NCI-H2081 treated with DMSO at 0.1 percent for 48 hours (cell line): ENCODE measurements at places on chromosomes 7 and 10.

- DNase-seq = no peak
Observed at GRCh38 chr7:122018032-122018431, 126.0 kb downstream of the AASS start.

- no peak for DNase-seq
Observed at GRCh38 chr7:157923903-157924630, 587.3 kb downstream of the DNAJB6 start.

GRCh38 chr10:87177-88080, 38.3 kb upstream of the TUBB8 start:
- DNase-seq = no peak

- no peak for DNase-seq
Observed at GRCh38 chr7:94874036-94874785, 33.2 kb upstream of the PPP1R9A start.

DNA sequence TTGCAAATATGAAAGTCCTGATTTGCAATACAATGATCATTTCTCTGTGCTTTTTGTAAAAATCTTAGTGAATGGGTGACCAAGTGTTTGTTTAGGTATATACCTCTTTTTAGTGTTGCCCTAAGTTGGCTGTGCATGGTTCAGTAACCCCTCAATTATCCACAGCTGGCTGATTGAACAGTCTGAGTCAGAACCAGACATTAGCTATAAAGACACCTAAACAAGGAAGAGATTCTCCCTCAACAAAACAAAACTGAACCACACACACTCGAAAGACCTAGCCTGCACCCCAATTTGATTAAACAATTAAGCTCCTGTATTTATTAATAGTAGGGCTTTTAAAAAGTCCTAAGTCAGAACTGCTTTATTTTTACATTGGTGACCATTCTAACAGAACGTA, 2.8 kb downstream of the RSBN1L start:
- no peak for DNase-seq

DNA sequence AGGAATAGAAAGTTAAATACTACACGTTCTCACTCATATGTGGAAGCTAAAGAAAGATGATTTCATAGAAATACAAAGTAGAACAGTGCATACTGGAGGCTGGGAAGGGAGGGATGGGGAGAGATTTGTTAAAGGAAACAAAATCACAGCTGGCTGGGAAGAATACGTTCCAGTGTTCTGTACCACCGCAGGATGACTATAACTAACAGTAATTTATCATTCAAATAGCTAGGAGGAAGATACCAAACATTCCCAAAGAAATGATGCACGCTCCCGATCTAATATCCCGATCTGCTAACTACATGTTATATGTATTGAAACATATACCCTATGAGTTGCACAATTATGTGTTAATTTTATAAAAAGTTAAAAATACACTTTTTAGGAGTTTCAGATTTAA, 162.3 kb downstream of the ZMYND11 start:
- no peak for DNase-seq

- DNase-seq = no peak
Observed at GRCh38 chr10:51422311-51423120, 276.9 kb downstream of the CSTF2T start.

GRCh38 chr10:34539533-34540315, 275.4 kb downstream of the PARD3 start:
- DNase-seq = no peak

GRCh38 chr10:22022257-22023032, 18.9 kb upstream of the DNAJC1 start:
- no peak for DNase-seq

- no peak for DNase-seq
Observed at GRCh38 chr10:124091646-124092249, 1.6 kb downstream of the CHST15 start.

- no peak for DNase-seq
Observed at GRCh38 chr7:132518839-132519173, 57.5 kb downstream of the PLXNA4 start.

DNA sequence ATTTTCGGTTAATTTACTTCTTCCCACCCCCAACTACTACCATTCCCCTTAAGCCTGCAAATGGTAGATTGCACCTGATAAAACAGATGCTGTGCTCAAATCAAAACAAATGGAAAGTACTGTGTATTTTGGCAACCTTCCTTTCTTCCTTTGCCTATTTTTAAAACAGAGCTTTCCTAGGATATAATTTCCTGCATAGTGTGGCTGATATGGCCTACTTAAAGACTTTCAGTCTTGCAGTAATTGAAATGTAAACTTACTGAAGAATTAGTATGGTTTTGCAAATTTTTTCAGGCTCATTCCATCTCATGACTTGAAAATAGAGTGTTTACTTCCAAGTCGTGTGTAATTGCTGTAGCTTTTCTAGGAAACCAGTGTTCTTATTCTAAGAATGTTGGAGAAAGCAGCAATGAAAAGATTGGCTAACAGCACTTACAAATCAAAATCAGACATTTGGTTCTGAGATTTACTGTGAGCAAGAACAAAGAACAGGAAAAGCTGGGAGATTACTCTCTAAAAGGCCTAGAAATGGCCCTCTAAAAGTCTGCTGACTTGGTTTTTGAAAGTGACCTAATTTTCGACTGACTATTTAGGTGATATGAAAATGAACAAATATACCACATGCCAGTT, 52.0 kb downstream of the REEP3 start:
- DNase-seq = peak; percentile 65

GRCh38 chr7:31251441-31251840, 89.1 kb downstream of the NEUROD6 start:
- no peak for DNase-seq

DNA sequence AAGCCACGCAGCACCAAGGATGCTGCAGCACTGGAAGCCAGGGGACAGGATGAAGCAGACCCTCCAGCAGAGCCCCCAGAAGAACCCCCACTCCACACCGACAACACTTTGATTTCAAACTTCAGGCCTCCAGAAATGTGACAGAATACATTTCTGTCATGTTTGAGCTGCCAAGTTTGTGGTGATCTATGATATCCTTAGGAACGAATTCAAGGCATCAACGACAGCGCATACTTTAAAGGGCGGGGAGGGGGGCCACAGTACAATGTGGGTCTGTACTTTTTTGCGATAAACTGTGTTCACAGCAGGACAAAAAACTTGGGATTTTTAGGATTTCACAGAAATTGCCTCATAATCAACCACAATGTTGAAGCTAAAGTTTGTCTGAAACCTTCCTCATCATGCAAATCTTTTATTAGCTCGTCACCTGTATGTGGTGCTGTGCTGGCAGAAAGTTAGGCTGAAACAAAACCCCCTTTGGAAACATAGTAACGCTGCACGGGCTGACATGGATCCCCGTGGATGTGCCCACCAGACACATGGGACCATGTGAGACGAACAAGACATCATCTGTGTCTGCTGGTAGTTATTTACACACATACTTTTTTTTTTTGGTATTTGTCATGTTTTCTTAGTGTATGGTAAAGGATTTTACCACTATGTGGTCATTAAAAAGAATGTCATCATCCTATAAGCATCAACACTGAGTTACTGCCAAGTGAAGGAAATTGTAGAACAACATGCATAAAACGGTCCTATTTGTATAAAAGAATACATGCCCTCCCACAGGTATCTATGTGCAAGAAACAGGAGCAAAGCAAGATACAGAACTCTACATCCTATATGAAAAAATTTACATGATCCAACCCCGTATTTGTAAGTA, 113.3 kb upstream of the AFAP1L2 start:
- DNase-seq = no peak

DNA sequence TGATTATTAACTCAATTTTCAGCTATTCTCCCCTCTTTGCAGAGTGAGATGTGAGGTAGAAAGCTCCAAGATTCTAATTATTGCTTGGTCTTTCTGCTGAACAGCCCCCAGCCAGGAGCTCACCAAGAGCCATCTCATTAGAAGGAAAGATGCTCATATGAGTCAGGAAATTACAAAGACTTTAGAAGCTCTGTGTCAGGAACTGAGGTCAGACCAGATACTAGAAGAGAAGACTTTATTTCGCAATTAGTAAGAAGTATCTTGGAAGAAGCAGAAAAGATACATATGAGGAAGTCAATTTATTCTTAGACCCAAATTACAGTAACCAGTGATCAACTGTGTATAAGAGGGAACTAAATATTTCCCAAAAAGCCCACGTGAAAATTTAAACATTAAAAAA, 626.9 kb downstream of the ZWINT start:
- DNase-seq = no peak

GRCh38 chr7:40570223-40570622, 435.4 kb downstream of the SUGCT start:
- DNase-seq = no peak

- DNase-seq = peak; percentile 90
Observed at GRCh38 chr7:83162402-83163256, at the start of gene PCLO. TSS of gene PCLO (minus strand) at chr7:83162884. CDS start at chr7:83162592, 292 bp downstream.

- no peak for DNase-seq
Observed at GRCh38 chr7:94602181-94602580, 53.8 kb downstream of the SGCE start.

- DNase-seq = no peak
Observed at GRCh38 chr7:44541028-44541869, at the start of gene NPC1L1. TSS of gene NPC1L1 (minus strand) at chr7:44541330. CDS start at chr7:44541259, 71 bp downstream.

- no peak for DNase-seq
Observed at GRCh38 chr10:86343761-86344160, 22.8 kb downstream of the GRID1 start.

DNA sequence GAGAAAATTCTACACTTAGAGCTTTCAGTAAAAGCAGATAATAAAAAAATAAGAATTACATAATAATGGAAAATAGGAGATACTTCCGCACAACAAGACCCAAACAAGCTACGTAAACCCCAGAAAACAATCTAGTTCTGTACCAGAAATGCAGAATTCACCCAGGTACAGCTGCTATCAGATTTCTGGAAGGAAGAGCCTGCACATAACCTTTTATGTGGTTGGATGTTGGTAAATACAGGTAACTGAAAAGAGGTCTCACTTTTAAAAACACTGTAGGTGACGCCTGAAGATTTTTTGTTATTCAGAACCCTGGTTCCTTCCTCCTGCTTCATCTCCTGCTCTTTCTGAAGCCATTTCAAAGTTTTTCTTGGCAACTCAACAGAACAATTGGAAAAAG, 29.9 kb downstream of the PANK1 start:
- no peak for DNase-seq

DNA sequence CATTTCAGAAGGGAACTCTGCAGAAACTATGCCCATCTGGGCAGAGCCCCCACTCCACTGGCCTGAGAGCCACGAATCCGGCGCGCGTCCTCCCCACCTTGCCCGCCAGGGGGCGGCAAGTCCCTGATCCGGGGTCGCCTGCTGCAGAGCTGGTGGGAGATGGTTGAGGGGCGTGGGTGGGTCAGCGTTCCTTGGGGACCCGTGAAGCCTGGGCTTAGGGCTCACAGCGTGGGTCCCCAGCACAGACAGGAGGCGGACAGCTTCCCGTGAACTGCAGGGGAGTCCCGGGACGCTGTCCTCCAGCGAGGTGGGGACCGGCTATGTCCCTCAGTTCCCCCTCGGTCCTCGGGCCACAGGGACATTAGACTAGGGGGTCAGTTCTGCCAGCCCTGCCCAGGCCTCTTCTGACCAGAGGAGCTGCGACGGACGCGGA, 585 bp upstream of the POP7 start:
- no peak for DNase-seq

DNA sequence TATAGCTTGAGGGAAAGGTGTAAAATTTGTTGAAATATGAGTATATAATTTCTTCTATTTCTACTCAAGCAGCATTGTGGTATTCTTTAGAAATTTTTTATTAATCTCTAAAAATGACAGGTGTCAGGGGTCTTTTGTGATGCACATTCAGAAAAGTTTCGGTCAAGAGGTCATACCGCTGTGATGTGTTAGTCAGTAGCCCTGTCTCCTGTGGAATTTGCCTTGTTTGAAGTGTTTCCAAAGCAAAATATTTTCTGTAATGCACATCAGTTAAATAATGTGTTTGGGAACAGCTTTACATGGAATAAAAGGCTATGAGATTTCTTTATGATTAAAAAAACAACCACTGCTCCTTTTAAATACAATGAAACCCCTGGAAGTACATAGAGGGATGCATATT, 35.8 kb downstream of the FOXP2 start:
- DNase-seq = no peak

GRCh38 chr7:150994141-150994837, 3.5 kb downstream of the NOS3 start:
- DNase-seq = no peak

GRCh38 chr10:123331438-123331837, 177.2 kb downstream of the BUB3 start:
- no peak for DNase-seq

GRCh38 chr10:14667280-14667679, 107.4 kb downstream of the FAM107B start:
- DNase-seq = no peak

DNA sequence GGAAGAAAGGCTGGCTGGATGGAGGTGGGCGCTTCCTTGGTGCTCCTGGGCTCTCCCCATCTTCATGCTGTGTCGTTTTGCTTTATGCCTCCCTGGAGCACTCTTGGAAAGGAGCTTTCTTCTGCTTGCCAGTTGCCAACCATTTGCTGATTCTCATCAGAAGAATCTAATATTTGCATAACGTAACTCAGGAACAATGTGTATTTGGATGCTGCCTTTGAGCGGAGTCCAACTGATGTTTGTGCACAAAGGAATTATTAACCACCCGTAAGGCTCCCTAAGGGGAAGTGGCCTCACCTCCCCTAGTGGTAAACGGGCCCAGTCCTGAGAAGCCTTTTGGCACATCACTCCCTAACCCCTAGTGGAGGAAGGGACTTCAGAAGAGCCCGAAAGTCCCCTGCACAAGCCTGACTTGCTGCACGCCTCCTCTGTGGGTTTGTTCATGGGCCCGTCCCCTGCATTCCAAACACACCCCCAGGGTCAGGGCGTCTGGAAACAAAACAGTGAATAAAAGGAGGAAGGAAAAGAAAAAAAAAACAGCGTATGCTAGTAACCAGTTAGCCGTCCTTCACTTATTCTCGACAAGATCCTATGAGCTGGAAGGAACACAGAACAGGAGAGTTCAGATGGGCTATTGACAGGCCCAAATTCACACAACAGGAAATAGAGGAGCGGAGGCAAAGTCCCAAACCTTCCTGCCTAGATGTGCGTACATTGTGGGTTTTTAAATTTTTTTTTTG, 602.2 kb downstream of the LRMDA start:
- no peak for DNase-seq

- no peak for DNase-seq
Observed at GRCh38 chr10:70145666-70146488, 623 bp downstream of the TYSND1 start.

- DNase-seq = peak; percentile 6
Observed at GRCh38 chr10:62048919-62049623, 147.6 kb downstream of the ARID5B start.

DNA sequence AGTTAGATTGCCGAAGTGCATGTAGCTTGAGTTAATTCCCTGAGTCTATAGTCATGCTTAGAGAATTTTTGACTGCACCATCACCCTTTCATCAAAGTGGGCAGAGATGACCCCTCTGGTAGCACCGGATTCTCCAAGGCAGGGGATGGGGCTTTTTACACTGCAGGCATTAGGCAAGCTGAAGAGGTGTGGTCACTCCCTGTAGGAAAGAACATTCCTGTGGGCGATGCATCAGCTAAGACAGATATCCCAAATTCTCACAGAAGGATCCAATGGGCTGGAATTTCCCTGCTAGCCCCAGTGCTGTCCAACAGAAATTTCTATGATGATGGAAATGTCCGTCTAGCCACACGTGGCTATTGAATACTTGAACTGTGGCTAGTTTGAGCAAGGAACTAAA, 118.2 kb downstream of the ADAM12 start:
- DNase-seq = no peak

- DNase-seq = no peak
Observed at GRCh38 chr7:23216021-23216420, 30.6 kb upstream of the GPNMB start.

GRCh38 chr10:116637830-116638229, 17.1 kb downstream of the PNLIPRP2 start:
- no peak for DNase-seq
